ENCODE measurements at places on chromosomes 5 and 9.
A peak's percentile ranks its signal among the peaks of the same experiment; 100 is the strongest.

DNA sequence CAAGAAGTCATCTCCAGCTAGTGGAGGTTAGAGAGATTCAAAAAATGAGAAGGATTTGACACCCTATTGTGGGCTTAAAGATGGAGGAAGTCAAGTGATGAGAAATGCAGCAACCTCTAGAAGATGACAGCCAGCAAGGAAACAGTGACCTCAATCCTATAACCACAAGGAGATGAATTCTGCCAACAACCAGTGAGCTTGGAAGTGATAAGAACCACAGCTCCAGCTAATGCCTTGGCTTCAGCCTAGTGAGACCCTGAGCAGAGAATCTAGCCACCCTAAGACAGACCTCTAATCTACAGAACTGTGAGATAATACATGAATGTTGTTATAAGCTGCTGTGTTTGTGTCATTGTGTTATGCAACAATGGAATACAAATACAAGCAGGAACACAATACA, 262.4 kb downstream of the GRIA1 start:
- no peak overlapping the region for H3K27ac ChIP-seq
- H3K4me3 ChIP-seq: no peak overlapping the region
- no peaks in the 10 kb centered on the region for H3K27me3 ChIP-seq
- no peaks in the 10 kb centered on the region for H3K4me1 ChIP-seq
- H3K36me3 ChIP-seq: no peaks in the 10 kb centered on the region

- peaks cover 36% of the 10 kb centered on the region for H3K36me3 ChIP-seq
- peak overlapping the region; percentile 20 for H3K27ac ChIP-seq
- DNase-seq: no peak
- H3K27me3 ChIP-seq: no peaks in the 10 kb centered on the region
- H3K4me1 ChIP-seq: peaks cover 42% of the 10 kb centered on the region
Measured at GRCh38 chr5:41809128-41809527, 61.1 kb downstream of the OXCT1 start.

DNA sequence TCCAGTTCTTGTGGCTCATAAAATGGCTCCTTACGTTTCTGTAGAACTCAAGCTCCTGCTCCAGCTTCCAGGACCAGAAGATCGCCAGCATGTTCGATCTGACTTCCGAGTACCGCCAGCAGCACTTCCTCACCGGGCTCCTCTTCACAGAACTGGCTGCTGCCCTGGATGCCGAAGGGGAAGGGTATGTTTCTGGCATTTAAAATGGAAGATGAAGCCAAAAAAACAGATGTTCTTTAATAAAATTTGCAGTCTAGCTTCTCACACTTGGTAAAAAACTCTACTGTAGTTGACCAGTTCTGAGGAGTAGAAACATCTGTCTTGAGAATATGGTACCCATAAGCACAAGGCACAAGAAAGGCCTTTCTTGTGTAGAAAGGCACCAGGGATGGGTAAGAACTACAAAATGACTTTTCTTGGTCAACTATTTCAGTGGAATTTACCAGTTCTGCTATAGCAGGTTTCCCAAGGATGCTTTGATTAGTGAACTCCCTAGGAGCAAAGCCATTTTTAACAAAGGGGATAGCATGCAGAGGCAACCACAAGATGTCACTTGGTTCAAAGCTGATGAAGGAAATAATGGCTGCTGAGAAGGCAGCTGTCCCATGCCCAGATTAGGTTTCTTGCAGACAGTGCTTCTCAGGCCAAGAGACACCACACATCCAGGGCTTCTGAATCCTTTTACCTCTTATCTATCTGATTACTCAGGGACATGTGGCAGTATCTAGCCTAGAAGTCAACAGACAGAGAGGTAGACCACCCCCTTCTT, 192.4 kb downstream of the DOCK8 start:
- H3K4me3 ChIP-seq: no peak overlapping the region
- DNase-seq: no peak
- H3K27ac ChIP-seq: no peak overlapping the region
- H3K27me3 ChIP-seq: no peaks in the 10 kb centered on the region
- H3K4me1 ChIP-seq: no peaks in the 10 kb centered on the region
- H3K36me3 ChIP-seq: peaks cover 83% of the 10 kb centered on the region

- peaks cover 80% of the 10 kb centered on the region for H3K4me1 ChIP-seq
- H3K27me3 ChIP-seq: peaks cover 6% of the 10 kb centered on the region
- H3K4me3 ChIP-seq: peak overlapping the region; percentile 82
- DNase-seq: no peak
- peaks cover 72% of the 10 kb centered on the region for H3K36me3 ChIP-seq
Measured at GRCh38 chr5:140342896-140343295, 3.5 kb downstream of the HBEGF start.

DNA sequence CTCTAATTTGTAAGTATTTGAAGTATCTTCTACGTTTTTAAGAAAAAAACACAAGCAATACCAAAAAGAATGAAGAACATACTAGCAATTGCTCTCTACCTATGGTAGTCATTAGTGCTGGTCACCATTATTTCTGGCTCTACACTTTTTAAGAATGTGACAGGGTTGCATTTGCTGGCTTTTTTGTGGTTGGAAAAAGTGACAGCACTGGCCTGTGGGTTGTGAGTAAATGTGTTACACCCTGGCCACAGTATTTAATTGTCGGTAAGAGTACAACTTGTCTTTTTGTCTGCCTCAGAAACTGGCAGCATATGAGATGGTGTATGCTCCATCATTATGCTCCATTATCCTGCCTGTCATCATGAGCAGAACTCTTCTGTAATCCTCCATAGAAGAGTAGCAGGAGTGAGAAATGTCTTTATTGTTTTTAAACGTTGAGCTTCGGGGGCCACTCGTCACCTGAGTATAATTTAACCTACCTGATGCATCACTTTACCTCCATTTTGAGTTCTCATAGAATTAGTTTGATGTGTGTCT, 449.8 kb downstream of the ISL1 start:
- H3K27me3 ChIP-seq: no peaks in the 10 kb centered on the region
- H3K4me1 ChIP-seq: no peaks in the 10 kb centered on the region
- no peaks in the 10 kb centered on the region for H3K36me3 ChIP-seq

- no peak overlapping the region for H3K27ac ChIP-seq
- DNase-seq: no peak
- no peaks in the 10 kb centered on the region for H3K27me3 ChIP-seq
- H3K4me1 ChIP-seq: no peaks in the 10 kb centered on the region
- H3K4me3 ChIP-seq: no peak overlapping the region
Measured at GRCh38 chr9:128262687-128263086, 13.1 kb downstream of the GOLGA2 start.

DNA sequence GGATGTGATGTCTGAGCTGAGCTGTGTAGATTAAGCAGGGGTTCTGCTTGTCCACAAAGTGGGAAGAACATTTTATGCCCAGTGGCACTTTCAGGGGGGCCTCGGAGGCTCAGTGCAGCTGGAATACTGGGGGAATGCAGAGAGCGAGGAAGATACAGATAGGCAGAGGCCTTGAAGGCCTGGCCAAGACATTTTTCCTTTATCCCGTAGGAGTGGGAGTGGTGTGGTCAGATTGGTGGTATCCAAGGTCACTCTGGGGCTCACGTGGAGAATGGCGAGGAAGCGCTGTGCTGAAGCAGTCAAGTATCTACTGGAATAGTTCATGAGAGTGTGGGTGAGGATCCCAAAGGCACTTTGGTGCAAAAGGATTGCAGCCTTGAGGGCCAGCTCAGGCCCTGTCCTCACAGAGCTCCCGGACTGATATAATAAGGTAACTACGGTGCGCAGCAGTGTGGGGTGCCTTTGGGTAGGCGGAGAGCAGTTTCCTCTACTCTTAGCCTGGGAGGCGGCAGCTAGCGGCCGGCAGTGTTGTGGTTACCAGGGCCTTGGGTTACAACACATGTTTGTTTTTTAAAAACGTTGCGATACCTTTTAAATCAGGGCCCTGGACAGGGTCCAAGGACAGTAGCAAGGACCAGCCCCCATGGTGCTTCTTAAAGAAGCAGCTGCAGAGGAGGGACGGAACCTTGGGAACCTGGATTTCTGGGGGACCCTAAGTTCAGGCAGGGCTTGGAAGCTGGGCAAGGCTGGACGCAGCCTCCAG, 10.8 kb upstream of the CCDC69 start:
- H3K27me3 ChIP-seq: peaks cover 4% of the 10 kb centered on the region
- peaks cover 20% of the 10 kb centered on the region for H3K4me1 ChIP-seq
- H3K4me3 ChIP-seq: no peak overlapping the region
- no peaks in the 10 kb centered on the region for H3K36me3 ChIP-seq
- peak; percentile 44 for DNase-seq

DNA sequence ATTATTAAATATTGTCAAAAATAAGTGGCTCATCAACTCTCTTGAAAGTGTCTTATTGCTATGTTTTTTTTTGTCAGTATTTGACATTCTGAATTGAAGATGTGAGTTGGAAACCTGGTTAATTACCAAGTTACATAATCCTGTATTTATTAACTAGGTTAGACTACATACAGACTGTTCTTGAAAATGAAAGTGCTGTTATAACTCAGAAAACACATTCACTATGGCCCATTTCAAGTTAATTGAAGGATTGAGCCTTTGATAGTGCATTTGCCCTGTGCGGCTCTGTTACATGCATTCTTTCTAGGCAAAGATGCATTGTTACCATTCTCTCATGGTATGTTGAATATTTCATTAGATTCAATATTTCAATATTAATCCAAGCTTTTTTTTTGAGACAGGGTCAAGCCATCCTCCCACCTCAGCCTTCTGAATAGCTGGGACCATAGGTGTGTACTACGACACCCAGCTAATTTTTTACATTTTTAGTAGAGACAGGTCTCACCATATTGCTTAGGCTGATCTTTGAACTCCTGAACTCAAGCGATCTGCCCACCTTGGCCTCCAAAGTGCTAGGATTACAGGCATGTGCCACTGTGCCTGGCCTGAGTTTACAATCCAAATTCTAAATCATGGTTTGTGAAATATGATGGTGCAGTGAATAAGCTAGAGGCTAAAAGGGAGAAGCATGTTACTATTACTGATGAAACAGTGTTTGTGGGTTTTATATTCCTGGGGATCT, 10.0 kb downstream of the CTNNA1 start:
- no peaks in the 10 kb centered on the region for H3K36me3 ChIP-seq
- peaks cover 50% of the 10 kb centered on the region for H3K27me3 ChIP-seq
- no peak for DNase-seq
- no peak overlapping the region for H3K27ac ChIP-seq
- no peak overlapping the region for H3K4me3 ChIP-seq

DNA sequence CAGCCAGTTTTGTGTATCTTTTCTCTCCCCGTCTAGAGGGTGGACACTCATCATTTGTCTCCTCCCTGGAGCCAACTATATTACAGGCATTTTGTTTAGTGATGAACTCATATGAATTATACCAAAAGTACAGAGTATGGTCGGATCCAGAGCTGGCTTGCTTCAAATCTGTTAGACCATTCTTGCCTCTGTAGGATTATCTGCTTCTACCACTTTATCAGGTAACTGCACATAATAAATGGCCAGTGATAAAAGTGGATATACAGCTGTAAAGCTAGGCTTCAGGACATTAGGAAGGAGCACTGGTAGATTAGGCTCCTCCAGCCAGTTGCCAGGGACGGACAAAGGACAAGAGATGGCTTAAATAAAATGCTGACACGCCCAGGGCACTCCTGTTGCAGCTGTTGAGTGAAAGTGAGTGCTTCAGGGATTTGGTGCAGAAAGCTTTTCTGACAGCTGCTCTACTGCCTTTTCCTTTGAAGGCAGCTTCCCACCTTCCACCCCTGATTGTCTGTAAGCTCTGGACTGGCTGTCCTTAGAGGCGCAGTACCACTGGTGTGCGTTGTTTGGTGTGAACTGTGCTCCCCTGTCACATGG, 259.2 kb downstream of the PDZD2 start:
- no peaks in the 10 kb centered on the region for H3K36me3 ChIP-seq
- H3K27ac ChIP-seq: no peak overlapping the region
- H3K4me3 ChIP-seq: no peak overlapping the region
- no peaks in the 10 kb centered on the region for H3K27me3 ChIP-seq
- DNase-seq: no peak
- no peaks in the 10 kb centered on the region for H3K4me1 ChIP-seq

- no peaks in the 10 kb centered on the region for H3K4me1 ChIP-seq
- H3K36me3 ChIP-seq: no peaks in the 10 kb centered on the region
- H3K27ac ChIP-seq: no peak overlapping the region
- H3K27me3 ChIP-seq: no peaks in the 10 kb centered on the region
- no peak overlapping the region for H3K4me3 ChIP-seq
Measured at GRCh38 chr5:25416960-25417359, 772.2 kb upstream of the CDH10 start.

- H3K4me1 ChIP-seq: peaks cover 42% of the 10 kb centered on the region
Measured at GRCh38 chr9:78009186-78009585, 22.4 kb downstream of the GNAQ start.

DNA sequence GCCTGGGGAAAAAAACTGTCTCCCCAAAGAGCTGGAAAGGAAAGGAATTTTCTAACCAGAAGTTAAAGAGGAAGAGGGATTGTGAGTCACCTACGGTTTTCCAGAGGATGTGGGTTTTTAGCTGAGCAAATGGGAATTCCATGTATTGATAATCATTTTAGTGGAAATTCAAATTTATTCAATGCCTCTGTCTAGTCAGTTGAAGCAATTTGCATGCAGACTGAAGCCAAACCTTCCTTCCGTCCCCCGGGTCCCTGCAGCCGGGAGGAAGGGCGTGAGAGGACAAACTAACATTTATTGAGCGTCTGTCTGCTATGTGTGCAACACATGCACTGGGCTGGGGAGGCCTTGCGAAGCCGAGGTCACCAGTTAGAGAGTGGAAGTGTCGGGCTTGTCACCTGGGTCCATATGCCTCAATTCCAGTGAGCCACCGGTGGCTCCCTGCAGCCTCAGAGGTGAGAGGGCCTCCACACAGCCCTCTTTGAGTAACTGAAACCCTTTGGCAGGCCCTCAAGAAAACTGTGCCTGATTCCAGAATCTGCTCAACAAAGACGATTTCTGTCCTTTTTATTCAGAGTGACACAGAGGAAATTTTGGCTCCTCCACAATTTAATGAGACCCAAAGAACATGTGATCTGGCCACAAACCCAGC, 70.3 kb downstream of the COL27A1 start:
- no peaks in the 10 kb centered on the region for H3K4me1 ChIP-seq
- H3K27me3 ChIP-seq: peaks cover 9% of the 10 kb centered on the region
- H3K4me3 ChIP-seq: no peak overlapping the region
- no peaks in the 10 kb centered on the region for H3K36me3 ChIP-seq
- H3K27ac ChIP-seq: no peak overlapping the region

GRCh38 chr9:93295031-93295430, 111.1 kb downstream of the WNK2 start:
- H3K27me3 ChIP-seq: peaks cover 9% of the 10 kb centered on the region
- H3K36me3 ChIP-seq: no peaks in the 10 kb centered on the region
- no peak overlapping the region for H3K27ac ChIP-seq
- no peak for DNase-seq

- no peak for DNase-seq
- no peaks in the 10 kb centered on the region for H3K36me3 ChIP-seq
- H3K27me3 ChIP-seq: peaks cover 67% of the 10 kb centered on the region
- no peak overlapping the region for H3K4me3 ChIP-seq
- H3K4me1 ChIP-seq: peaks cover 72% of the 10 kb centered on the region
Measured at GRCh38 chr5:958701-959571, 49.7 kb upstream of the NKD2 start.

All from activated naive CD4-positive, alpha-beta T cell treated with anti-CD3 and anti-CD28 coated beads, Interleukin-2, amount 10 ng/mL, durations not matched to agents 7 days and 5 days (primary cell).